ENCODE measurements at places on chromosomes 5 and 9. TPM values are rescaled to one million over a fixed set of nuclear protein-coding genes. Genes with fewer than 3 reads are reported as not detected.

The NUTM2G gene
- total RNA-seq = not detected

The EIF4E1B gene
- total RNA-seq = not detected

DNA sequence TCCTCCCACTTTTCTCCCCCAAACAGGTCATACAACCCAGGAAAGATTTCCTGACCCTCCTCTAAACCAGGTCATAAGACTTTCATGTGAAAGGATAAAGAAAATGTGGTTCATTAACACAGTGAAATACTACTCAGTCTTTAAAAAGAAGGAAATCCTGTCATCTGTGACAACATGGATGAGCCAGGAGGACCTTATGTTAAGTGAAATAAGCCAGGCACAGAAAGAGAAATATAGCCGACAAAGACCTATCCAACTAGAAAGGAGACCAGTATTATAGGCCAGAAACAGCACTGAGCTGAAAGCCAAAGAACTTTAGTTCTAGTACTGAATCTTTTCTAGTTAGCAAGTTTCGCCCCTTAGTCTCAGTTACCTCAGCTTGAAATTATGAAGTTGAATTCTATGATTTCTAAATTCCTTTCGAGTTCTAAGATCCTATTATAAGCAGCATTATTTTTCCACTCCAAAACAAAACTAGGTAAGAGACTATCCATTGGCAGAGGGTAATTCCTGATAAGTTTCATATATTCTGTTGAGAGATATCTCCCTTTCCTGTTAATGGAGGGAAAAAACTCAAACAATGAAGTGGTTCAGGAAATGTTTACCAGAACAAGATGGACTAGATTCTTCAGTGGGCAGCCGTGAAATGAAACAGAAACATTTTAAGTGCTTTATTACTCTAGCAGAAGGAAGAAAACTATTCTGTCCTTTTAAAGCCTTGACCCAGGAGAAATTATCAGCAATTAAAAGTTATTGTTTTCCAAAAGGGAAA is 42.5 kb downstream of the GNA14 start:
- no peaks in the 10 kb centered on the region for H3K36me3 ChIP-seq
- DNase-seq = no peak
- no peaks in the 10 kb centered on the region for H3K27me3 ChIP-seq
- no peak overlapping the region for H3K4me3 ChIP-seq
- H3K4me1 ChIP-seq = no peaks in the 10 kb centered on the region

DNA sequence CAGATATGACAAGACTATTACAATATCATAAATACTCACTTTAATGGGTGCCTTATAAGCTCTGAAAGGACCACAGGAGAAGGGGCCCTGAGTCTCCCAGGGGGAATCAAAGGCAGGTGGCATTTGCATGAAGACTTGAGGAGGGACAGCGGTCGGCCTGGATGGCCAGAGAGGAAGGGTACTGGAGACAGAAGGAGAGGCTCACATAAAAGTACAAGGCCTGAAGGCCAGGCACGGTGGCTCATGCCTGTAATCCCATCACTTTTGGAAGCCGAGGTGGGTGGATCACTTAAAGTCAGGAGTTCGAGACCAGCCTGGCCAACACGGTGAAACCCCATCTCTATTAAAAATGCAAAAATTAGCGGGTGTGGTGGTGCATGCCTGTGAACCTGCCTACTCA is 29.1 kb upstream of the LMX1B start:
- H3K27me3 ChIP-seq = no peaks in the 10 kb centered on the region
- no peak overlapping the region for H3K4me3 ChIP-seq
- H3K4me1 ChIP-seq = no peaks in the 10 kb centered on the region
- H3K36me3 ChIP-seq = no peaks in the 10 kb centered on the region
- no peak for DNase-seq

All from prostate gland (tissue), 2 donors.